ENCODE measurements at places on chromosomes 1 and 21.
A peak's percentile ranks its signal among the peaks of the same experiment; 100 is the strongest.

DNA sequence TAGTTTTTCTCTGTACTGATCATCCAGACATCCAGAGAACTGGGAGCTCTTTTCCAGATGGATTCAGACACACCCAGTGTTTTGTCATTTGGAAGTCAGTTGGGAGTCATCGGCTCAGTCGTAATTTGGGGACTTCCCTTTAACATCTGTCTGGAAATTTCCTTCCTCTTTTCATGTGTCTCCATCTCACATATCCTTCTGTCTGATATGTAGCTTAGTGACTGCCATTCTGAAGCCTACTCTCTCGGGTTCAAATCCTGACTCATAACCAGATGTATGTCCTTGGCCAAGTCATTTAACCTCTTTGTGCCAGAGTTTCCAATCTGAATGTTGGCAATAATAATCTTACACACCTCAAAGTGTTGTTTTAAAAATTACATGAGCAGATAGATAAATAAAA is 3.0 kb downstream of the MORC3 start:
- DNase-seq, result no peak

GRCh38 chr1:213492161-213493041 is 441.4 kb downstream of the RPS6KC1 start:
- DNase-seq, result no peak

- no peak for DNase-seq
These were observed 131.4 kb upstream of the BCL9 start for GRCh38 chr1:147409886-147410285.

DNA sequence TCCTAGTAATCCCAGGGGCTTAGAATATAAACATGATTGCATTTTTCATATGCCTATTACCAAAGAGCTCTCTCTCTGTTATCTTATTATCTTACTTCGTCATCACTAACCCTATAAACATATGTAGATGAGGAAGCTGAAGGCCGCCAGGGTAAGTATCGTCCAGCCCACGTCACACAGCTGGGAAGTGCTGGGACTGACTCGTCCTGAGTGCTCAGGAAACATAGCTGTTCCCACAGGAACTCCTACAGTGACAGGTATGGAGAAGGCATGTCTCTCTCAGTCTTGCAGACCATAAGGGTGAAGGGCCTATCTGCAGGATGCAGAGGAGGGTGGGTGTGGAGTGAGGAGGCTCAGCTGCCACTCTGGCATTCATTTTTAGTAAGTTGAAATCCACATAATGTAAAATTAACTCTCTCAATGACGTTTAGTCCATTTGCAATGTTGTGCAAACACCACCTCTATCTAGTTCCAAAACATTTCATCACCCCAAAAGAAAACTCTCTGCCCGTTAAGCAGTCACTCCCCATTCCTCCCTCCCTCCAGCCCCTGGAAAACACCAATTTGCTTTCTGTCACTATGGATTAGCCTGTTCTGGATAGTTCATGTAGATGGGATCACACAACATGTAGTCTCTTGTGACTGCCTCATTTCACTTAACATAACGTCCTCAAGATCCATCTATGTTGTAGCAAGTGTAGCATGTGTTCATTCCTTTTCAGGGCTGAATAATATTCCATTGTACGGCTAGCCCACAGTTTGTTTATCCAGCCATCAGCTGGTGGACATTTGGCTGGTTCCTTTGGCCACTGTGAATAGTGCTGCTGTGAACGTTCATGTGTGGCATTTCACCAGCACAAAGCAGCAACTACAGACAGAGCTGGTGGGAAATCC is 68.3 kb downstream of the TCP10L start:
- DNase-seq, result no peak

- no peak for DNase-seq
These were observed 247.4 kb downstream of the PTBP2 start for GRCh38 chr1:96968983-96969382.

GRCh38 chr1:13763991-13764390 is 64.0 kb downstream of the PRDM2 start:
- no peak for DNase-seq

GRCh38 chr1:116906812-116907211 is 2.9 kb upstream of the PTGFRN start:
- no peak for DNase-seq

DNA sequence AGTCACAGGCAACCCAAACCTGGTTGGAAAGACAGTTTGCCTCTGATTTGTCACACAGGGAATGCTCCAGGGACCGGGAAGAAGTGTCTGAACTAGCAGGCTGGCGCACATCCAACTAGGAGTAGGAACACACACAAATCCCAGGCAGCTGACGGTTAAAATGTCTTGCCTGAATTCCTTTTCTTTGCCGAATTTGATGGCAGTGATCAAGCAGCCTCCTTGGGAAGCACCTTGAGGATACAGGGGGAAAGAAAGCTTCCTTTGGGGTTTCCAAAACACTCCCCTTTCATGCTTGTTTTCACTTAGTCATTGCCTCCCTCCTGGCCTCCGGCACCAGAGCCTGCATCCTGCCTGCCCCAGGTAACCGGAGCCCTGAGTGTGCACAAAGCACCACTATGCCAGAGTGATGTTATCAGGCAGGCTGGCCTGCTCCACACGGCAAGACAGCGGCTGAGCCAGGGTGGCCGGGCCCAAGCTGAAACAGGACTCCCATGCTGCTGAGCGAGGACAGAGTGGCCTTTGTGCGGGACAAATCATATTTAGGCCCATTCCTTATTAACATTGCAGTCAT is 193.8 kb downstream of the LMX1A start:
- DNase-seq, result no peak

DNA sequence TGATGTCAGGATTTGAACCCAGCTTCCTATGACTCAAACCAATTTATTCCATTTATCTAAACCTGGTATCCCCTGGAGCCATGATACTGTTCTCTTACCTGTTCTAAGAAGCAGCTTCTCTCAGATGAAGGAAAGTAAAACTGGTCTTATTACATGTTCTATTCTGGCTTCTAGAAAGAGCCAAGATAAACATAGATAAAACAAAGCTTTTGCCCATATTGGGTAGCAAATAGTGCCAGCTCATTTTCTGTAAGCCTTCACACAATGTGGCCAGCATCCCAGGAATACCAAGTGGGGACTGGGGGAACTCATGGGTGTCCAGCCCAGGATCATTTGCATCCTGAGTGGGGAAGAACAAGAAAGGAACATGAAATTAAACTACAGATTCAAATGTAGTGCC is 53.5 kb upstream of the EPHA8 start:
- no peak for DNase-seq

DNA sequence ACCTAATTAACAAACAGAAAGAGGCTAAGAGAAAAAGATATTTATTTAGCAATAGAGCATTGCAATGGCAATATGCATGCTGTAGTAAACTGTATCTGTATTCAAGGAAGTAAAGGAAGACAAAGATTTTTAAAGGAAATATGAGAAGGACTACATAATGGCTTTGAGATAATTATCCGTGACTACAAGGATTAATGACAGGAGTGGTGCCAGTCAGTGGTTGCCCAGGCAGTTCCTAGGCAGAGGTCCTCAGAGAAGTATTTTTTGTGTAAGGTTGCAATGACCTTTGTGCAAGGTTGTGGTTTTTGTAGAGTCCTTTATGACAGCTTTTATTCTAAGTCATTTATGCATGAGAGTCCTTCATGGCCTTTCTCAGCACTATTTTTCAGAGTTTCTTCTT is 711.1 kb upstream of the CHRM3 start:
- DNase-seq, result no peak

DNA sequence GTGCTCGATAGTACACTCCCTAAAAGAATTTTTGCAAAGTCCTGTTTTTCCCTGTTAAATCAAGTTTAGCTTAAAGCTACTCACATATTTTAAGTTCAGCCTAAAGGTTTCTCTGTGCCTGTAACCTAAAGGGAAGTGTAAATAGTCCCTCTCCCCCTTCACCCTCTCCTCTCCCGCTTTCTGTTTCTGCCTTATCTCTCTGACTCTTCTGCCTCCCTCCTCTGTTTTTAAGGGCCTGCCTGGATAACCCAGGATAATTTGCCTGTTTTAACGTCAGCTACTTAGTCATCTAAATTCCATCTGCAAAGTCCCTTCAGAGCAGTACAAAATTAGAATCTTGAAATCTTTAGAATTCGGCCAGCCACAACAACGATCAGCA is 92.6 kb downstream of the NID1 start:
- no peak for DNase-seq

DNA sequence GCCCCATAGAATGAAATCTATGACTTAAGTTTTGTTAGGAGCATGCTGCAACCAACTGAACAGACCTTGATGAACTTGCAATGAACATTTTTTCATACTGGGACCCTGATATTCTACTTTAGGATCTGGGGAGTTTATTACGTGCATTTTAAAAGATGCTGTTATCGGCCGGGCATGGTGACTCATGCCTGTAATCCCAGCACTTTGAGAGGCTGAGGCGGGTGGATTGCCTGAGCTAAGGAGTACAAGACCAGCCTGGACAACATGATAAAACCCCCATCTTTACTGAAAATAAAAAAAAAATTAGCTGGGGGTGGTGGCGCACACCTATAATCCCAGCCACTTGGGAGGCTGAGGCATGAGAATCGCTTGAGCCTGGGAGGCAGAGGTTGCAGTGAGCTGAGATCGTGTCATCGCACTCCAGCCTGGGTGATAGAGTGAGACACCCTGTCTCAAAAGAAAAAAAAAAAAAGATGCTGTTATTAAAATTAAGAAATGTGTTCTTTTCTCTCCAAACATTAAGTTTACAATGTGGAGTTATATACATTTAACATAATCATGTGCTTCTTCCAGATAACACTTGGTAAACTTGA is 7.1 kb downstream of the MPZL1 start:
- no peak for DNase-seq

DNA sequence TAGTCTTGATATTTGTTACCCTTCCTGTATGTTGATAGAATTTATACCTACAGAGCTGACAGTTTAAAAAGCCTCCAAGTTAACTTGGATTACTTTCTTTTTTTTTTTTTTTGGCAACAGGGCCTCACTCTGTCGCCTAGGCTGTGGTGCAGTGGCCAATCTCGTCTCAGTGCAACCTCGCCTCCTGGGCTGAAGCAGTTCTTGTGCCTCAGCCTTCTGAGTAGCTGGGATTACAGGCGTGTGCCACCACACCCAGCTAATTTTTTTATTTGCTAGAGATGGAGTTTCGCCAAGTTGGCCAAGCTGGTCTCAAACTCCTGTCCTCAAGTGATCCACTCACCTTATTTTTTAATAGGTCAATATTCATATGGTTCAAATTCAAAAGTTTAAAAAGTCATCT is 32.7 kb downstream of the WDTC1 start:
- DNase-seq, result no peak

DNA sequence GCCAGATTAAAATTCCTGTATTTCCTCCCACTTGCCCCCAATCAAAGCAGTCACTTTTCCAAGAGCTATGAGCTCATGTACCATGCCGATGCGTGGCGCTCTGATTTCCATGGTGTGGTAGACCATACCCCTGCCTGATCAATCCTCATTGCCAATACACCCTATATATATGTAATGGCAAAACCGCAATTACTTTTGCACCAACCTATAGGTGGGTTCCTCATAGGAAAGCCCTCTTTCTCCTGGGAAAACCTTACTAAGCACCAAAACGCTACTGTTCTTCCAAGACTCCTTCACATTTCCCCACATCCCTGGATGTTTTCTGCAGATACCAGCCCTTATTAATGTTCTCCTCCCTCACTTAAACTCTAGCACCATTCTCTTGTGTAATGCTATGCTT is 11.0 kb downstream of the KCNJ6 start:
- no peak for DNase-seq

DNA sequence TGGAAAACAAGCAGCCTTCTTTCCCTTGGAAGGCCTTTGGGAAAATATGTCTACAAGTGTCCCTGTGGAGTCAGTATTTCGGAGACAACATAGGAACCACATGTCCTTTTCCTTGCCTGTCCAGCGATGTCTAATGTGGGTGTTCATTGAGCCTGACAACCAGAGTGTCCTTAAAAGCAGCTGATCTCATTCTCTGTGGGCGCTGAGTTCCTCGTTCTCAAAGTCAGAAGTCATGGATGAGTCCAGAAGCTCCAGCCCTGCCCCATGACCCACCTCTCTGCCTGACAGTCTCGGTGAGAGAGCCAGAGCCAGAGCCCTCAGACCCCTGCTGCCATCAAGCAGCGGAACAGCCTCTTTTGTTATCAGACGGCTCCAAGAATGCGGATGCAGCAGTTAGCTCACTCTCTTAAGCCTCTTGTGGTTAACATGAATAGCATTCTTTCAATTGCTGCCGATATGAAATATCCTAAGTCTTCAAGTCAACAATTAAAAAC is 329.2 kb downstream of the TGFB2 start:
- peak; percentile 60 for DNase-seq

DNA sequence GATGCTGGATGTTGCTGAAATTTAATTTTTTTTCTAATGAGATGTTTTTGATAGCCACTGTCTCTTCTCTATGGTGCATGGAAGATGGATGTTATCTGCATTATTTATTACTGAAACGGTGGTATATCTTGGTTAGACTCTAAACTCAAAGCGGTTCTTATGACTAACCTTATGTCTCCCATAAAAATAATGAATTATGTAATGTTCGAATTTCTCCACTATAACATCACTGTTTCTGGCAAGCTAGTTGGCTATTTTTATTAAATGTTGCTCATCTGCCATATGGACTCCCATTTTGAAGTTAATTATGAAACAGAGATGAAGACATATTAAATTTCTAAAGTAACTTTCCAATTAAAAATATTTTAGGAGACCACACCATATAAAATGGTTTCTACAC is 808.6 kb upstream of the ADGRL4 start:
- DNase-seq, result no peak

- no peak for DNase-seq
These were observed 129.6 kb upstream of the TMEM51 start for GRCh38 chr1:15023976-15024375.

DNA sequence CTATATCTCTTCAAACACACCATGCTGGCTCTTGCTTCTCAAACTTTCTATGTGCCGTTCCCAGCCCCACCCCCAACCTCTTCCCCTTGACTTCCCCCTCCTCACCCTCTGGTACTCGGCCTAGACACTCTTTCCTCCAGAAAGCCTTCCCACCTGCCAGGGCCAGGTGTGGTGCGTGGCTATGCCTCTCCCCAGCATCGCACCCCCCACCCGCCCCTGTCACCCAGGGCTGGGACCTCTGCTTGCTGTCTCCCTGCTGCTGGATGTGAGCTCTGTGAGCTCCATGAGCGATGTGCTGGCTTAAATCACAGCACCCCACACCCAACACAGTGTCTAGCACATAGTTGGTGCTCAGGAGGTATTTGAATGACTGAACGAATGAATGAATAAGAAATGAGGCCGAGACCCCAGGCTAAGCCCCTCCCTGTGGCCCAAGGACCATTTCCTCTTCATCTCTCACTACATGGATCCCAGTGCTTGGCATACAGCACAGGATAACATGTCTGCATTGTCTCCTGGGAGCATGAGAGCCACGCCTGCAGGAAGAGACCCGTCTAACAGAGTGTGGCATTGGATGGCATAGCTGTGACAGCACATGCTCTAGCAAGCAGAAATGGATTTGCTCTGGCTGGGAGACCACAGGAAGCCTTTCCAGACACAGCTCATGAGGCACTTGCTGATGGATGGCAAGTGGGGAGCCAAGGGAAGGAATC is 19.7 kb downstream of the TNNT2 start:
- no peak for DNase-seq

- DNase-seq, result peak; percentile 68
These were observed at the start of gene MINDY1 for GRCh38 chr1:151006327-151007052. Gene MINDY1 (minus strand): TSS chr1:151006902. CDS start chr1:151002617, 4,285 bp downstream.
